ENCODE measurements at places on chromosomes 7 and 10. TPM values are rescaled to one million over a fixed set of nuclear protein-coding genes. Genes with fewer than 3 reads are reported as not detected.
A peak's percentile ranks its signal among the peaks of the same experiment; 100 is the strongest.

ABCB4 gene
- total RNA-seq: not detected

DNA sequence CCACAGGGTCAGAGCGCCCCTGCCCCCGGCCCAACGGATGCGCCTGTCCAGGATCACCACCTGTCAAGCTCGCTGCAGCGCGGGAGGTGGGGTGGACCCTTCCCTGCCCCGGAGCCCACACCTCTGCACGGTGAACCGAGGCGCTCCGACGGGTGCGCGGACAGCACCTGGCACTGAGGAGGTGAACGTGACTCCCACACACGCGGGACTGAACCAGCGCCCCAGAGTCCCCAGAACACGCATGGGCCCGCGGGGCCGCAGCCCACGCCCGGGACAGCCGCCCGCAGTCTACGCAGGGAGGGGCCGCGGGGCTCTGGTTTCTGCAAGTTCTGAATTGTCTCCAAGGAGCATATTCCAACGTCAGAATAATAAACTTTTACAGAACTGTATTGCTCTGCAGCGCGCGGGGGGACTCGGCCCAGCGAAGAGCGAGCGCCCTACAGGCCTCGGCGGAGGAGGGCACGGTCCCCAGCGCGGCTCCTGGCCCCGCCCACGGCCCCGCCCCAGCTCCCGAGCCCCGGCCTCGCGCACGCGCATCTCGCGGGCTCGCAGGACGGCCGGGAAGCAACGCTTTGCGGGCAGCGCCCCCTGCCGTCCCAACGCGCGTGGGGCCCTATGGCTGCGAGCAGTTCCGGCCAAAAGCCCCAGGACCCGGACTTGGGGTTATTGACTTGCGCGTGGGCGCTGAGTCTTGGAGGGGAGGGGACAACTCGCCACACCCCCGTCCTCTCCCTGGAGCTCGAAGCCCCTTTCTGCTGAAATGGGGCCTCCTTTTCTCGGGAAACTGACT, 29.7 kb downstream of the OAT start:
- peak; percentile 93 for DNase-seq
- H3K27me3 ChIP-seq: no peaks in the 10 kb centered on the region
- peaks cover 3% of the 10 kb centered on the region for H3K4me1 ChIP-seq
- H3K36me3 ChIP-seq: no peaks in the 10 kb centered on the region
- H3K4me3 ChIP-seq: peak overlapping the region; percentile 29
- no peak overlapping the region for H3K27ac ChIP-seq

- H3K36me3 ChIP-seq: no peaks in the 10 kb centered on the region
- H3K4me1 ChIP-seq: no peaks in the 10 kb centered on the region
- no peaks in the 10 kb centered on the region for H3K27me3 ChIP-seq
- H3K4me3 ChIP-seq: no peak overlapping the region
- no peak for DNase-seq
Observed at GRCh38 chr10:113063043-113063967, 113.3 kb downstream of the TCF7L2 start.

- peaks cover 75% of the 10 kb centered on the region for H3K4me1 ChIP-seq
- H3K4me3 ChIP-seq: no peak overlapping the region
- H3K27ac ChIP-seq: no peak overlapping the region
- H3K27me3 ChIP-seq: no peaks in the 10 kb centered on the region
- no peak for DNase-seq
- H3K36me3 ChIP-seq: peaks cover 24% of the 10 kb centered on the region
Observed at GRCh38 chr7:127854383-127854782, 176.9 kb downstream of the LRRC4 start.

- H3K27ac ChIP-seq: no peak overlapping the region
- H3K4me3 ChIP-seq: no peak overlapping the region
- DNase-seq: no peak
Observed at GRCh38 chr7:42407021-42407710, 170.2 kb upstream of the GLI3 start.

DNA sequence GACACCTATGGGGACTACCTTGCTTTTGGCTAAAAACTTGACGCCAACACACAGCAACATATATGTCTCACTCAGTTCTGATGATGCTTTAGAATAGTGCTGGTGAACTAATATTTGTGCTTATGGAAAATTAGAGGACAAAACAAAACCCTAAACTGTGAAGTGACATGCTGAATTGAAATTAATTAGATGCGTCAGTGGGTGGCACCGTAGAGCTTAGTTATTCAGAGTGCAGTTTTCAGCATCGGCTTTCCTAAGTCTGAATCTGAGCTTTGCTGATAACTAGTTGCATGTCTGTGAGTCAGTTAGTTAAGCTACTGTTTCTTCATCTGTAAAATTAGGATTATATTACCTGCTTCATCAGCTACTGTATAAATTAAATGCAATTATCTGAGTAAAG, 245.0 kb upstream of the SORCS1 start:
- no peak overlapping the region for H3K27ac ChIP-seq
- no peak overlapping the region for H3K4me3 ChIP-seq
- H3K4me1 ChIP-seq: no peaks in the 10 kb centered on the region
- no peaks in the 10 kb centered on the region for H3K27me3 ChIP-seq

- no peak overlapping the region for H3K4me3 ChIP-seq
- H3K27me3 ChIP-seq: peaks cover 13% of the 10 kb centered on the region
- DNase-seq: no peak
- H3K27ac ChIP-seq: no peak overlapping the region
Observed at GRCh38 chr7:102320601-102321350, 34.1 kb downstream of the SH2B2 start.

GRCh38 chr7:105611856-105612775, 30.8 kb upstream of the EFCAB10 start:
- H3K4me3 ChIP-seq: no peak overlapping the region
- peaks cover 9% of the 10 kb centered on the region for H3K36me3 ChIP-seq
- no peaks in the 10 kb centered on the region for H3K4me1 ChIP-seq
- DNase-seq: no peak
- H3K27ac ChIP-seq: no peak overlapping the region
